ENCODE measurements at places on chromosomes 16 and 17.

DNA sequence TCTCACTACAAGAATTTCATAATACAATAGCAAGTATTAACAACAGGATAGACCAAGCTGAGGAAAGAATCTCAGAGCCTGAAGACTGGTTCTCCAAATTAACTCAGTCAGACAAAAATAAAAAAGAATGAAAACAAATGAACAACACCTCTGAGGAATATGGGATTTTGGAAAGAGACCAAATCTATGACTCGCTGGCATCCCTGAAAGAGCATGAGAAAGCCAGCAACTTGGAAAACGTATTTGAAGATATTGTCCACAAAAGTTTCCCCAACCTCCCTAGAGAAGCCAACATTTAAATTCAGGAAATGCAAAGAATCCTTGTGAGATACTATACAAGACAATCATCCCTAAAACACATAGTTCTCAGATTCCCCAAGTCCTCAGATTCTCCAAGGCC is 20.9 kb downstream of the NLRP1 start:
- no peak for DNase-seq

DNA sequence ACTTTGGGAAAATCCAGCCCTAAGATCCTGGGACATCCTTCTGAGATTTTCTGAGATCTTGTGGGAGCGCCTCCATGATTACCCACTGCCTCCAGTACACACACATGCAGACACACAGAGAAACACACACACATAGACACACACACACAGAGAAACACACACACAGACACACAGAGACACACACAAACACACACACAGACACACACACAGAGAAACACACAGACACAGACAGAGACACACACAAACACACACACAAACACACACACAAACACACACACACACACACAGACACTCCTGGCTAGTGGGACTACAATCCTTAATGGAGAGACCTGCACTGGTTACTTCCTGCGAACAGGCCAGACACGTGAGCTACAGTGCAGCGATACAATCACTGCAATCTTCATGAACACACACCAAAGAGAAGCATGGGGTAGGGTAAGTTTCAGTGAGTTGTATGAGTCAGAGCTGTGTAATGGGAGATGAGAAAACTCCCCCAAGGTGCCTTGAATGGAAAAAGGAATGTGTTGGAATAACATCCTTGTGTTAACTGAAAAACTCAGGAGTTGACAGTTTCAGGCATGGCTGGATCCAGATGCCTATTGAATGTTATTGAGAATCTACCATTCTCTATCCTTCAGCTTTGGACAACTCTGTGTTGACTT is 79.5 kb downstream of the SLC6A2 start:
- no peak for DNase-seq

- no peak for DNase-seq
These were observed 23.7 kb upstream of the WWOX start for GRCh38 chr16:78075800-78076199.

DNA sequence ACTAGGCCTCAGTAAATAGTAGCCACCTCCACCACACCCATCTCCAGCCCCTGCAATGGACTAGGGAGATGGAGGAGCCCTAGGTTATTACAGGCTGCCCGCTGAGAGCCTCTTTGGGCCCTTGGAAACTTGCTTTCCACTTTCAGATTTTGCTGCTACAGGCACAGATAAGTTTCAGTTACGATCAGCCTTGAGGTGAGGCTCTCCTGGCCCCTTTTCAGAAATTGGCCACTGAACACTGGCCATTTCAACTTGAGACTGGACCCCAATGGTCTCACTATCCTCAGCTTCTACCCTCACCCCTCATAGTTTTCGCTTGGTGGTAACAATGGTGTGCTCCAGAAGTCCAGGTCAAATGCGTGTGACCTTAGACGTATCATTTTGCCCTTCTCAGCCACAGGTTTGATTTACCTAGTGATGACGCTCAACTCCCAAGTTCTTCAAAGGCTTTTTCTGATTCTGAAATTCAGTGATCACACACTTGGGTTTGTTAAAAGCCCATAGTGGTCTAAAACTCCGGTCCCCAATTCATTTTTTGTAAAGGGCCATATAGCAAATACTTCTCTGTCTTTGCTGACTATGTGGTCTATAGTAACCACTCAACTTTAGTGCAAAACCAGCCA is 1.0 kb downstream of the PMM2 start:
- no peak for DNase-seq

DNA sequence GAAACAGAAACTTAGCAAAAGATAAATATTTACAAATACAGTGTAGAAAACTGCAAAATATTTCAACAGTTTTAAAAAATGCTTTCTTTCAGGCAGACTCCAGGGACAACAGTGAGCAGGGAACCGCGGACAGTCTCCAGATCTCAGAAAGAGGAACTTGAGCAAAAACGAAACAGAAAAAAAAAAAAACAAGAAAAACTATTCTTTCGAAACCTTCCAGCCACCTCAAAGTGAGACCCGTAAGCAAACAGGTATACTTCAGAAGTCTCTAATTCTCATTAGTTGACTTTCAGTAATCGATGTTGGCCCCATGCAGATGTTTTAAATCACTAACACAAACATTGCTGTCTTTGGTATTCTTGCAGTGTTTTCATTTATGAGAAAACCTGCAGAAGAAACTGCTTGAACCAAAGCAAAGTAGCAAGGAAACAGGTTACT is 15.7 kb upstream of the CCL1 start:
- DNase-seq: no peak

GRCh38 chr17:27355419-27355818 is 61.5 kb downstream of the WSB1 start:
- no peak for DNase-seq

- DNase-seq: no peak
These were observed 66.9 kb downstream of the CHD9 start for GRCh38 chr16:53121661-53122060.

- DNase-seq: no peak
These were observed 19.6 kb downstream of the CPPED1 start for GRCh38 chr16:12784076-12784475.

DNA sequence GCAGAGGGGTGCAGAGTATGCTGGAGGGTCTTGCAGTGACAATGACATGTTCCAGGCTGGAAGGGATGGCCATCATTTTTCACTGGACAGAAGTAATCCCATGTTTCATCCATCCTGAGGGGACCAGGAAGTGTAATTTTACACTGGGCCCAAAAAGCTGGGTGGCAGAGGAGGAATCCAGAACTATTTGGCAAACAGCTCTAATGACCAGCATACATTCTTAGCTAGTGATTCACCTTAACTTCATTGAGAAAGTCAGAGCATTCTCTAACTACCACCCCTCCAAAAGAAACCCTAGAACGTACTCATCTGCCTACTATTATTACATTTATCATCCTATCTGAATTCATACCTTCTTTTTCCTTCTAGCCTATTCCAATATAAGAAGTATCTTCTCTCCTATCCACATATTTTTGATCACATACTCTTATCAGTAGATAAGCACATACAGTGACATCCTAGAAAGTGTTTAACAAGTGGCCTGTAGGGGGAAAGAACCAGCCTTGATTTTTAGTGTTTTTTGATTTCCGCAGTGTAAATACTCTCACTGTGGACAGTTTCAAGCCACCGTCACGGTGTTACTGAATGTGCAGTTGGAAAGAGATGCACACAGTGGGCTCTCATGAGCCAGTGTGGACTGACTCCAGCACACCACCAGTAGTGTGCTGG is 118.1 kb downstream of the FTO start:
- no peak for DNase-seq

- DNase-seq: no peak
These were observed 1.2 kb upstream of the ZKSCAN2 start for GRCh38 chr16:25258861-25259179.

- DNase-seq: no peak
These were observed at the start of gene CCL7 for GRCh38 chr17:34269969-34270368. Gene CCL7, plus strand, starts transcription at chr17:34270221. Its CDS starts 70 bp downstream, at chr17:34270291.

- DNase-seq: no peak
These were observed 18.3 kb upstream of the CACNG4 start for GRCh38 chr17:66946251-66946650.

DNA sequence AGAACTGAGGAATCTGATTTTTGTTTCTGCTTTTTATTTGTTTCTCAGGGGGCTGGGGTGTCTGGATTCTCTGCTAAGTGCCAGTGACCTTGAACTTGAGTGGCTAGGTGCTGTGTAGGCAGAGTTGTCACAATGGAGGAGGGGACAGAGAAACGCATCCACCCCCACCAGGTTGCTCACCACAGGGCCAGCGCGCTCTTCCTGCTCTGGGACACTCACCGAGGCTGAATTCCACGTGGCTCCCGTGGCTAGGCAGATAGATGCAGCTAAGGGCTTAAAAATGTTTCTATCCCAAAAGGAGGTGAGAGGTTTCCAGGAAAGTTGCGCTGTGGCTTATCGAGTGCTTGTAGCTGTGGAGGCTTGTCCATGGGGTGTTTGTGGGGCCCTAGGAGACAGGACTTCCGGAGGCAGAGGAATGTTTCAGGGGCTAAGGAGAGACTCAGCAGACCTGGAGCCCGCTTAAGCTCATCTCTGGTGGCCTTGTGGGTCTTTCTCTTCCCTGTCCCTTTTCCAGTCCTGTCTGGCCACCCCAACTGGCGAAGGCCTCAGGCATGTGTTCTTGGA is 36.8 kb downstream of the ADCY7 start:
- DNase-seq: no peak

DNA sequence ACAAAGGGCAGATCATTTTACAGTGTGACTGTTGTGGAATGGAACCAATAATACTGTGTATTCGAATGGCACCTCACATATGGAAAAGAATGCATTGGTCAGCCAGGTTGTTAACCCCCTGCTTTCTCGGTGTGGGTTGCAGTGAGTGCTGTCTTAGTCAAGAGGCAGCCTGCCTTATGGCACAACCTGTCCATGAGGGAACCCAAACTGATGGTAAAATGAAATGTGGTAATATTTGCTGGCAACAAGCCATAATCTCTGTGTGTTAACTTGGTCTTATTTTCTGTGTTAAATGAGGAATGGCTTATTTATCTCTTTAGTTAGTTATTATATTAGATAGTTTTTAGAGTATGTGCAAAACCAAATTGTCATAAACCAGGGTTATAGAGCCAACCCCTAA is 81.6 kb downstream of the TMC6 start:
- DNase-seq: no peak

GRCh38 chr17:63019138-63019873 is 53.3 kb downstream of the TANC2 start:
- DNase-seq: no peak

GRCh38 chr17:76189741-76190140 is 48.7 kb upstream of the FOXJ1 start:
- DNase-seq: no peak

DNA sequence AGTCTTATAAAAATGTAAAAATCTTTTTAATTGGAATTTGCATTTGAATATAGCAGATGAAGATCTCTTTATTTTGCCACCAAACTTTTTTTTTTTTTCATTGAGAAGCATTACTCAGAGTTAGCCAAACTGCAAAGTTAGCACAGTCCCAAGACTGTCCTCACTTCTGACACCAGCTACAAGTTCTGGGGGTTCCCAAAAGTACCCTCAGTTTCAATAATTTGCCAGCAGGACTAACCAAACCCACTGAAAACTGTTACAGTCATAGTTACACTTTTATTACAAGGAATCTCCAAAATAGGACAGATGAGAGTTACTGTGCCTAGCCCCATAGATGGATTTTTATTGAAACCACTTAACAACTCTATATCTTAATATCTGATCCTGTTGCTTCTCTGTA is 144.1 kb downstream of the CHD9 start:
- no peak for DNase-seq

- peak; percentile 80 for DNase-seq
These were observed 23.2 kb downstream of the SLC7A6OS start for GRCh38 chr16:68287276-68288251.

GRCh38 chr16:46768809-46769208 is 20.7 kb upstream of the MYLK3 start:
- DNase-seq: no peak

DNA sequence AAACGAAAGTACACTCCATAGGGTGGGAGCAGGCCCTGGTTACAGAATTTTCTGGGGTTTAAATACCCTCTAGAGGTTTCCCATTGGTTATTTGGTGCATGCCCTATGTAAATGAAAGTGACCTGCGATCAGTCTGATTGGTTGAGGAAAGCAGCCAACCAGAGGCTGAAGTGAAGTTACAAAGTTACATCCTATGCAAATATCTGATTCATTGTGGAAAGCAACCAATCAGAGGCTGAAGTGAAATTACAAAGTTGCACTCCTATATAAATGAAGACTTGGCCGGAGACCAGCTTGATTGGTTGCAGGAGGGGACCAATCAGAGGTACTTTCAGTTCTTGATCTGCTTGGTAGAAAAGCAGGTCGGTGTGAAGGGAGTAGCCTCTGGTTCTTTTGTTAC is 24.4 kb downstream of the NAA60 start:
- DNase-seq: no peak

- peak; percentile 84 for DNase-seq
These were observed at the start of gene CDK10 for GRCh38 chr16:89686520-89687091. Gene CDK10, plus strand, starts transcription at chr16:89686689. Its CDS starts 22 bp downstream, at chr16:89686711.

- no peak for DNase-seq
These were observed 734 bp downstream of the CEP131 start for GRCh38 chr17:81221842-81222619.

- peak; percentile 13 for DNase-seq
These were observed 7.9 kb downstream of the TP53I13 start for GRCh38 chr17:29576214-29577000.

DNA sequence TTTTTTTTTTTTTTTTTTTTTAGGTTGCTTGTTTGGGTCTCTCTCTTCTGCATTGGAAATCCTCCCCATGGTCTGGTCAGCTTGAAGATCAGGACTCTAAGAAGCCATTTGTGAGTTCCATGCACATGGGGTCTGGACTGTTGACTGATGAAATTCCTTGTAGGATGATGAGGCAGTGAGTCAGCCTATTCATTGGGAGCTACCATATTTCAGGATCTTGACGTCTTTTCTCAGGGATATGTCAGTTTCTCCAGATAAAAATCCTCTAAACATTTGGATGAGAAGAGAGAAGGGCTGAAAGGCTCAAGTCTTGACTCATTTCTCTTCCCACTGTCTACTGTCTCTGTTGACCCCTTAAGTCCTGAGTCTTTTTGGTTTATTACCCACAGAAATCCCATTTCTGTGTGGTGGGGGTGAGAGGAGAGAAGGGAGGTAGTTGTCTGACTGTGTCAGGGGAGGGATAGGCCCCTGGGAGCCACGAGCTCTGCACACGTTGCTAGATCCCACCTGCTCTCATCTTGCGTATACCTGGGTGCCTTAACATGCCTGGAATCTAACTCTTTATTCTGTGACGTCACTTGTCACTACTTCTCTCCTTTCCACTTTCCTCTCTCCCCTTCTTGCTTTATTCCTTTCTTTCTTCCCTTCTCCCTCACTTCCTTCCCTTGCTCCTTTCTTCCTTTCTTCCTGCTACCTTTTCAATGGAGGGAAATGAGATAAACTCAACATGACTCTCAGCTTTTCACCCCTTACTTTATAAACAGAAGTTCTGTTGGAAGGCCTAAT is 333.1 kb upstream of the XYLT1 start:
- no peak for DNase-seq

GRCh38 chr17:42886283-42887176 is 14.1 kb upstream of the G6PC1 start:
- DNase-seq: no peak

- no peak for DNase-seq
These were observed 24.3 kb downstream of the CENPV start for GRCh38 chr17:16328997-16329396.

GRCh38 chr17:56982312-56982711 is 4.4 kb downstream of the SCPEP1 start:
- no peak for DNase-seq
